Left lung (tissue), 14 donors: ENCODE measurements at places on chromosomes 1 and 21.

DNA sequence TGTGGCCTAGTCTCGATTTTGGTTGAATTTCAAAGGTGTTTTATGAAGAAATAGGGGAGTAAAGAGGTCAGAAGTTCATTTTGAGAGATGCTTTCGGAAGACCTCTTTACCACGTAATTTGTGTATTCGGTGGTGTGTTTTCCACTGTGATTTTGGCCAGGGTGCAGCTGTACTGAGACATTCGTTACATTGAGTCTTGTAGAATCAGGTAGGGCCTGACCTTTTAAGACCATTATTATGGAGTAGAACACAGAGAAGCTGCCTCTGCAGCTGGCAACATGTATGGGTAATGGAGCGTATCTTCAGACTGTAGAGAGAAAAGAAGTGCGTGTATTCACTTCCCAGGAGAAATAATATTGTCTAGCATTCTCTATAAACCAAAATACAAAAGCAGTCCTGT, 326.5 kb downstream of the PDE4B start:
- DNase-seq, result no peak

DNA sequence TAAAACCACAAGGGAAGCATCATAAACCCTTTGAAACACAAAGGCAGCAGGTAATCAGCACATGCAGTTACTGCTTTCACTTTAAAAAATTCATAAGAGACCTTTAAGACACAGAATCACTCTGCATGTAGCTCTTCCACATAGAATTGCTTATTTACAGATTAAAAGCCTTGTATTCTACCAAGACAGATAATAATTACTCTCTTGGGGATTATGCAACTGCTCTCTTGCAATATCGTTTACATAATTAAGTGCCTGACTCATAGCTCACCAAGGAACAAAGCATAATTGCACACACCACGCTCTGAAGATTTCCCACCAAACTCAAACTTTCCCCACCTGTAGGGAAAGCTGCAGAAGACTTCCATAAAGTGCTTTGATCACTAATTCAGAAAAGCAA, 87.9 kb downstream of the VAV3 start:
- DNase-seq, result no peak

- no peak for DNase-seq
These were observed 3.5 kb upstream of the LRRC38 start for GRCh38 chr1:13517193-13517812.

- no peak for DNase-seq
These were observed 102.7 kb downstream of the TENT5C start for GRCh38 chr1:117708323-117709248.

- no peak for DNase-seq
These were observed 203.2 kb downstream of the RHOU start for GRCh38 chr1:228938537-228938901.

- no peak for DNase-seq
These were observed 3.4 kb downstream of the AP4B1 start for GRCh38 chr1:113901191-113901590.

DNA sequence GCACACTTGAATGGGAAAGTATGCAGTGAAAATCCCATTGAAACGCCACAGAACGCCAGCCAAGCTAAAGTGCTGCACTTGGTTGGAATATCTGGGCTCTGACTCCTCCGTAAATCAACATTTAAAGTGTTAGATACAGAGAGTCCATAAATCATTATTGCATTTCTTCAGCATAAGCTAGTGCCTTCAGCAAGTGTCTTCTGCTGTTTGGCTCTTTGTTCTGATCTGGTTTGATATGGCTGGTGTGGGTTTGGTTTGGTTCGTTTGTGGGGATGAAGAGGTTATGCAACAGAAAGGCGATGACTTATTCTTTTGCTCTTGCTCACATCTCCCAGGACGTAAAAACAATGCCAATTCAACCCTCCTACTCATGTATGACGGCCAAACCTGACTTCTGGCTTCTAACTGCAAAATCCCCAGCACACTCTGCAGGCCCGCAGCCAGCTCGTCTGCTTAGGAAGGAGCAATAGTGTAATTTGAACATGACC, 121.8 kb upstream of the ERG start:
- peak; percentile 12 for DNase-seq

DNA sequence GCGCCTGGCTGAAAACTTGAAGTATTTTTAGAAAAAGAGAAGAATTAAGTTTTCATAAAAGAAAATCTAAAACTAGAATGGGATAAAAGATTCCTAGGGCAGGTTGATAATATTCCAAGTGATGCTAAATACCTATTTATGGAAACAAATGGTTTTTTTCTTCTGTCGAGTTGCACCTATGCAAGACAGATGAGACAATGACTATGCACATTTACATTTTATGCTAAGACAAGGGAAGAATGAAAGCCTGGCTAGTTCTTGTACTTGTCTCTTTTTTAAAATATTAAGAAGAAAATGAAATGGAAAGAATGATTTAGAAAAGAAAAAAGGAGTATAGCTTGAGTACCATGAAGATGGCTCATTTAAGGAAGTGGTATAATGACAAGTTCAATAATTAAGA, 24.4 kb upstream of the USP24 start:
- DNase-seq, result no peak

GRCh38 chr1:203456577-203456976, 19.0 kb upstream of the PRELP start:
- DNase-seq, result no peak

DNA sequence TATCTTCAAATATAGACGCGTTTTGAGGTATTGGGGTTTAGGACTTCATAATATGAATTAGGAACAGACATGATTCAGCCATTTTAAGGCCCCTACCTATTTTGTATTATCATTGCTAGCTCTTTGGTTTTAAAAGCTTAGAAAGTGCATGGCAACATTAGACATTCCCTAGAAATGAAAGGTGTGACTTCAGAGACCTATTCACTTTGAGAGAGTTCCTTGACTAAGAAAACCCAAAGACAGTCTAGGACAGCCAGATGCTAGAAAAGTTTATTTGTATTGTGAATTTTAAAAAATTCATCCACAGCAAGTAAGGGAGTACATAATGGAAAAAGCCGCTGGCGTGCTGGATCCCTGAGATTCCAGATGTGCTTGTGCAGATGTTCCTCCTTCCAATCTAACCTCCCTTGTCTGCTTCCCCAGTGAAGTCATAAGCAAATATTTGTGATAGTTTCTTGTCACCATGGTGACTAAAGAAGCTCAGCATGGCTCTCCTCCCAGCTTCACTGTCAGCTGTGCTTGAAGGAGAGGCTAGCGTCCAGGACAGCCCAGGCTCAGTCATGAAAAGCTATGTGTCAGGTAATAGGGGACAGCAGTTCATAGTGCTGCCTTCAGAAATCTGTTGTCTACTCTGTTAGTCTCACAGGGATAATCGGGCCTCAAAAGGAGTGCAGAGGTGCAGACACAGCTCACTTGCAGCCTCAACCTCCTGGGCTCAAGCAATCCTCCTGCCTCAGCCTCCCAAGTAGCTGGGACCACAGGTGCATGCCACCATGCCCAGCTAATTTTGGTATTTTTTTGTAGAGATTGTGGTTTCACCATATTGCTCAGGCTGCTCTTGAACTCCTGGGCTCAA, 34.8 kb downstream of the KPNA6 start:
- peak; percentile 50 for DNase-seq

GRCh38 chr1:99177465-99177864, 86.8 kb upstream of the PLPPR4 start:
- peak; percentile 2 for DNase-seq

DNA sequence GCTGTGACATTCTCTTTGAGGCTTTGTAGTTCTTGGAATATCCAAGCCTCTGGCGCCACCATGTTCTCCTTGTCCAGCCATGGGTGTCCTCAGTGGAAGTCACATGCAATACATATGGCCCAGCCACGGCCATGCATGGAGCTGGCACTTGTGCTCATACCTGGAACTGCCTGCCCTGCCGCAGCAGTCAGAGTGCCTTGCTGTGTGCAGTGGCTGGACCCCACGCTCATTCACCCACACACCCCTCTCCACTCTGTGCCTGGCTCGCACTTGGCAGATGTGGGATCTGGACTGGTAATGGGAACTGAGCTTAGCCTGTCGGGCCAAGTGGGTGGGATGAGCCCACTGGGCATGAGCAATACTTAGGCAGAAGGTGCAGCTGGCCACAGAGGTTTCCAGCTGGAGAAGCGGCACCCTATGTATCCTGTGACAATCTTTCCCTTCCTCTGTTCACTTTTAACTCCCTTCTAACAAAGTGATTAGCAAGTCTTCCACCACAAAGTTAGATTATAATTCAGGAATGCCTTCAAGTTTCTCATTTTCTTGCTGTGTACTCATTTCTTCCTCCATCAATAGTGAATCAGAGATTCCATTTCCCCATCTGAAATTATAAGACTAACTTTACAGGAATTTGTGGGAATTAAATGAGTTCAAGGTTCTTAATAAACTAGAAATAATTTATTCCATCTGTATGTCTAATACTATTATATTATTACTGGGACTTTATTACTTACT, 351.6 kb upstream of the NCAM2 start:
- no peak for DNase-seq

DNA sequence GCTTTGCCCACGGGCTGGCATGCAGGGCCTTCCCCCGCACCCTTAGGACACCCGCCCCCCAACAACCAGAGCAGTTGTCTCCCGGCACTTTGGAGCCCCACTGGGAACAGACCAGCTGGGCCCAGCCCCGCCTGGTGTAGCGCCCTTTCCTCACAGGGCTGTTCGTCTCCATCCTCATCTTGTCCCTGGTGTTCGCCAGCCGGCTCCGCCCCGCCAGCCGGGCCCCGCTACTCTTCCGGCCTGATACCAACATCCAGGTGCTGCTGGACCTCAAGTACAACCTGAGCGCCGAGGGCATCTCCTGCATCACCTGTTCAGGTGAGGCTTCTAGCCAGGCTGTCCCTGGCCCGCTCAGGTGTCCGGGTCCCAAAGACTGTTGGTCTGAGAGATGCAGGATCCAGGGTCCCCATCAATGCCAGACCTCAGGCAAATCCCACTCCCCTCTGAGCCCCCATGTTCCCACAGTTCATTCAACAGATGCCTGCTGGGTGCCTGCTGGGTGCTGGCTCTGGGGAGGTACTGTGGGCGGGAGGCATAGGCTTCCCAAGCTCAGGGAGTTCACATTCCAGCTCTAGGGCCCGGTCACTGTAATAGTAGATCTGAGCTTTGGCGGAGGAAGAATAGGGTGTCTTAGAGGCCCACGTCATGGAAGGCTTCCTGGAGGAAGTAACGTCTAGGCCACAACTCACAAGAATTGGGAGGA, 41.7 kb downstream of the DISP3 start:
- no peak for DNase-seq

DNA sequence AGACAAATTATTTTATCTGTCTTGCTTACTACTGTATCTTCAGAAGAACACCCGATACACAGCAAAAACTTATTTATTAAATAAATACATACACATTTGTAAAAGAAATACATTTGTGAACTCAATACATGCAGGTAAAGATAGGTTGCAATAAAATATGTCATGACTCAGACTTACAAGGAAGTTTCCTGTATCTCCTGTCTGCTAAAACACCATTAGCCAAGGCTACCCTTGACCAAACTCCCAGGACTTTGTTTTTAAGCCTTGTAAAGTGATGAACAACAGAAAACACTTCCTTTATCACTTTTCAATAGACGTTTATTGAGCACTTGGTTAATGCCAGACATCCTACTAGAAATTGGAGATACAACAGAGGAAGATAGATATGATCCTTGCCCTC, 56.5 kb upstream of the HSD17B7 start:
- no peak for DNase-seq

DNA sequence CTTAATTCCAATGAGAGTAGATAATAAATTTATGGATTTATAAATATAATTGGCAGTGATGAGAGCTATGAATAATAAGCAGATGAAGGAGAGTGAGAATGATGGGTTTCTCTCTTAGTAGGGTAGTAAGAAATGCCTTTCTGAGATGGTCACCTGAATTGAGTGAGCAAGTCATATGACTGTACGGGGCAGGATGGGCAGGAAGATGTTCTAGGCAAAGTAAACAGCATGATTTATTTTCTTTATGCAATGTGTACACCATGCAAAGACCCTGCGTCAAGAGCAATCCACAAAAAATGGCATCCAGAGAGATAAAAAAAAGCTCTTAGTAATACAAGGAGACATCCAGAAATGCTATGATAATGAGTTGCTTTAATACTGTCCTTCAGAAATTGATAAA, 409.9 kb downstream of the HLX start:
- DNase-seq, result no peak

GRCh38 chr1:220691053-220691684, 1.0 kb downstream of the C1orf115 start:
- no peak for DNase-seq

GRCh38 chr1:151801310-151801820, 3.9 kb downstream of the LINGO4 start:
- DNase-seq, result no peak

- no peak for DNase-seq
These were observed 105.7 kb upstream of the USP24 start for GRCh38 chr1:55320891-55321290.

- no peak for DNase-seq
These were observed 34.1 kb downstream of the CLCA1 start for GRCh38 chr1:86502721-86503405.
